ENCODE measurements at places on chromosomes 7 and 10. TPM values are rescaled to one million over a fixed set of nuclear protein-coding genes. Genes with fewer than 3 reads are reported as not detected.

Gene PLEKHS1
- total RNA-seq = not detected

- no peak for DNase-seq
Measured at GRCh38 chr7:11552676-11553296, 279.2 kb downstream of the THSD7A start.

GRCh38 chr7:106108991-106109390 lies 3.1 kb downstream of the SYPL1 start:
- no peak for DNase-seq

DNA sequence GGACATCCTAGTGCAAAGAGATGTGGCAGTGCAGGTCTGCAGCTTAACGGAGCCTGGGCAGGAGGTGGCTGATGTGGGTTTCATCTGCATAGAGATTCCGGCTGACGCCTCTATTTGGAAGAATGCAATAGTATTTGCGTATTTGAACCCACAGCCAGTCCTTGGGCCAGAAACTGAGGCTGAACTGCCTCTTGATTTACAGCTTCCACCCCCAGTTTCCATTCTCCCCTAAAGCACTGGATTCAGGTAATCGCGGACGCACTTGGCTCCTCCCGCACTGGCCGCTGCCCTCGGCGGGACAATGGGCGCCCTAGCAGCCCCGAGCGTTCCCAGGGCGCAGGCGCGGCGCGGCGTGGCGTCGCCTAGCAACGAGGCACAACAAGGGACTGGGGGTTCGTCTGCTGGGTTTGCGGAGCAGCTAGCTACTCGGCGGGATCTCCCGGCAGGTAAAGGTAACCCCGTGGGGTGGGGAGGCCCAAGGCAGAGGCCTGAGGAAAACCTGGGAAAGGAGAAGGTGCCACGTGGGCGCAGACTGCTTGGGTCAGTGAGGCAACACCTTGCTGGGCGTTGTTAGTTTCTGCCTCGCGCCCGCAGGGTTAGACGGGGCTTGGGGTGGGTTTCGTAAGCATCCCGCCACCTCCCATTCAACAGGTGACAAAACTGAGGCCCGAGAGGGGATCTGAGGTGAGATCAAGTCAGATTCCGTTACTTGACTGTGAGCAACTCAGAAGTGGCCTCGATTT lies at the start of gene ARMC3:
Gene ARMC3 (plus strand): TSS at position 393 of the 743 bp plus-strand sequence. CDS start 3,944 bp downstream, outside the sequence.
- DNase-seq = peak; percentile 59

Gene PITRM1
- total RNA-seq = 75.0 TPM

DNA sequence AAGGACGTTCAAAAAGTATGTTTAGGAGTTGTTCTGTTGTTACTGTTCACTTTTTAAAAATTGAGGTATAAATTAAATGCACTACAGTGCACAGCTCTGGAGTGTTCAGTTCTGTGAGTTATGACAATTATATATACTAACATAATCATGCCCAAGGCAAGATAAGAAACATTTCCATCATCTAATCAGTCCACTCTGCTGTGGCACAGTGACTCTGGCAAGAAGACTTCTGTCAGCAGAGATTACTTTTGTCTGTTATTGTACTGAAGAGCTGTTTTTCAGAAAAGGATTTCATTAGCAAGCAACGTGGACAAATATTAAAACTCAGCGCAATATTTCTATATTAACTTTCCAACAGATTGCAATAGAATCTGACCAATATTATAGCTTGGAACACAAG lies 32.0 kb downstream of the ICA1 start:
- DNase-seq = no peak

GRCh38 chr7:157775021-157775559 lies 438.3 kb downstream of the DNAJB6 start:
- no peak for DNase-seq

DNA sequence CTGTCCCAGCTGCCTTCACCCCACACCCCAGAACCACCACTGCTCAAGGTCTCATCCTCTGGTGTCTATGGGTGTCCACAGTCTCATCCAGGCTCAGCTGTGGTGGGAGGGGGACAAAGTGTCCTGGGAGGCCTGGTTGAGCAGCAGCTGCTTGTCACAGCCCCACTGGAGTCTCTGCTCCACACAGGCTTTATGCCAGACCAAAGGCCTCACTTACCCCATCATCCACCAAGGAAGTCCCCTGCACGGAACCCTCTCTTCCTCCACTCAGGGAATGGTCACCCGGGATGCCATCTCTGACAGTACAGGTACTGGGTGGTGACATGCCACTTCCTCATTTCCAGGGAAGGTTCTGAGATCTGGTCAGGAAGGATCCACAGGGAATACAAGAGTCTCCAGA lies 925.4 kb upstream of the ZNF722 start:
- DNase-seq = no peak

- no peak for DNase-seq
Measured at GRCh38 chr10:77494327-77494726, 143.3 kb downstream of the KCNMA1 start.

Gene PITX3
- total RNA-seq = not detected

All from activated naive CD4-positive, alpha-beta T cell treated with anti-CD3 and anti-CD28 coated beads, Interleukin-2, amount 50 U/mL, for 72 hours (primary cell).